IMR-90 (cell line): ENCODE measurements at places on chromosomes 13 and 19. TPM values are rescaled to one million over a fixed set of nuclear protein-coding genes. Genes with fewer than 3 reads are reported as not detected.
A peak's percentile ranks its signal among the peaks of the same experiment; 100 is the strongest.

DNA sequence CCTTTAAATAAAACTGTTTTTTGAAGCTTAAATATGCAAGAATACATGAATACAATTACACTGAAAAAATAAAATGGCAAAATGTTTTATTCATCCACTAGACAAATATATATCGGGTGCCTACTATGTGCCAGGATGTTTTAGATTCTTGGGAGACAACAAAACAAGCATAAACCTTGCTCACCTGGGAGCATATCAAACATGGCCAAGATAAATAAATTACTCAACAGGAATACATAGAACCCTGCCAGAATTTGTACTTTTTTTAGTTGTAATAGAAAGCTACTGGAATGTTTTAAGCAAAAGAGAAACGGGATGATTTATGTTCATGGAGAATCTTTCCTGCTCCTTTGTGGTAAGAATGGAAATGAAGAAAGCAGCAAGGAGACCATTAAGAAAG is 2358.5 kb upstream of the PCDH20 start:
- no peak for DNase-seq

GRCh38 chr13:76516586-76516985 is 369.6 kb downstream of the KCTD12 start:
- peak; percentile 13 for DNase-seq

- DNase-seq: no peak
Measured at GRCh38 chr13:44899967-44900366, 89.3 kb downstream of the NUFIP1 start.

DNA sequence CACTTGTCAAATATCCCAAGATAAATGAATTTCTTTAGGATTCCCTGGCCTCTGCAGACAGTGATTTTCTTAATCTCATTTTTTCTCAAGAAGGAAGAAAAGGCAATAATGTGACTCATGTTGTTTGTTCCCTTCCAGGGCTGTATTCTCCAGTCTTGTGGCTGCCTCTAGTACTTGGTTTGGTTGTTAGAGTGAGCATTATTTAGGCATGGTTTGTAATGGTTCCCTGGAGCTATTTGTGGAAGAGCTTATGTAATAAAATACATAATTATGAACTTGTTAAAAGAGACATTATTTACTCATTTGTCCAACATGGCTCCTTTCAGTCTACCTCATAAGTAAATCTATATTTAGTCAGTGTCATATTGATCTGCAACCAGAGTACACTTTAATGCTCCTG is 270.4 kb downstream of the DCT start:
- no peak for DNase-seq

- DNase-seq: no peak
Measured at GRCh38 chr19:40246292-40247073, 20.0 kb upstream of the CCNP start.

GRCh38 chr13:46079770-46080169 is 25.1 kb downstream of the CPB2 start:
- no peak for DNase-seq

DNA sequence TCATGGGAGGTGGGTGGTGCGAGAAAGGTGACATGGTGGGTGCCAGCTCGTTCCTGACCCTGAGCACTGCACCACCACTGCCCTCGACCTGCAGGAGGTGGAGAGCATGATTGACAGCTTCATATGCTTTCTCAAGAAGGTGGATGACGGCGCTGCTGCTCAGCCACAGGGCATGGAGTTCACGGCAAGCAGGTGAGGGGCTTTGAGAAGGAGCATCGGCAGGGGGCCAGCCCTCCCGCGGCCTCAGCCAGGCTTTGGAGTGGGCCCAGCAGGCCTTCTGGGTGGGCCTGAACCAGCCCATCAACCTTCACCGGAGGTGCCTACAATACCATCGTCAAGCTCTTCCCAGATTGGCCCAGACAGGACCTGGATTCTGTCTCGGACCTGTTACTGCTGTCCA is 18.9 kb upstream of the ZNF14 start:
- DNase-seq: no peak

- peak; percentile 40 for DNase-seq
Measured at GRCh38 chr13:30268673-30269072, 38.7 kb downstream of the KATNAL1 start.

- DNase-seq: no peak
Measured at GRCh38 chr13:88196106-88196505, 524.9 kb downstream of the SLITRK5 start.

DNA sequence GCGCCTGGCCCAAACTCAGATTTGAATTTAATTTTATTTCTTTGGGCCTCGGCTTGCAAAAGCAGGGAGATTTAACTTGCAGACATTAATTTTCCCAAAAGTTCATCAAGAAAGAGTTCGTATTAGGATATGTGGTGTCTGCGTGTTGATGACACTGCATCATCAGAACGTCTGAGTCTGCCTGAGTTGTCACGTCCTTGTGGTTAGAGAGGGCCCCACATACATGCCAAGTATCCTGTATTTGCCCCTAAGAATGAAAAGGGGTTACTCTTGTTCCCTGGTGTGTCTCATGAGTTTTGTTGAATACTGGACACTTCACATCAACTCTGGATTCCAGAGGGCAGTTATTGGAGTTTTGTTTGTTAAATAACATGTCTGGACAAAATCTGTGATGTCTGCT is 5.6 kb upstream of the TEX29 start:
- peak; percentile 49 for DNase-seq

DNA sequence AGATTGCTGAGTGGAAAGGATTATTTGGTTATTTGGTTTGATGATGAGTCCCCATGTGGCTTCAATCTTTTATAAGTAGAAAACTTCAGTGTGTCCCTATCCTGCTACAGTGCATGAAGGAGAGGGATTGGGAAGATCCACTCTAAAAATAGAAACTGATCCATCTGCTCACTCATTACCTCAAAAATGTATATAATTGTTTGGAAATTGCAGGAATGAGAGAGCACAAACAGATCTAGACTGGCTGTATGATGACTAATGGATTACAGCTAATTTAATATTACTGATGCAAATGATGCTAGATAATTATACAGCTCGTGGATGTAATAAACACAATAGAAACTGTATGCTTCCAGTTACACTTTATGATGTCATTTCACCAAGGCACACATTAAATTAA is 625.3 kb upstream of the PRR20A start:
- DNase-seq: no peak

- DNase-seq: peak; percentile 37
Measured at GRCh38 chr19:54449701-54450069, 686 bp downstream of the LENG8 start.

DNA sequence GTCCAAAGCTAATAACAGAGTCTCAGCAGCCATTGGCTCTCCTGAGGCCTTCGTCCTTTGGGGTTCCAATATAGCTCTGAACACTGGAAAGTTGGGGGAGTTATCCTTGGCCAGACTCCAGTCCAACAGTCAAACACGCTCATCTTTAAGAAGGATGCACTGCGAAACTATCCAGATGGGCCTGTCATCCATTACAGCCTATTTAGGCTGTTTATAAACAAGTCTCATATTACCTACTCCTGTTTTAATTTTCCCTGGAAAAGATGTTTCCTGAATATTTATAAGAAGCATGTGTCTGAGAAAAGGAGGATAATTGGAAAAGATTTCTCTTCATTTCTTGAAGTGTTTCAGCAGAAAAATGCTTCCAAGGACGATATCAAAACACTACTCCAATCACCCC is 170.7 kb downstream of the DCT start:
- no peak for DNase-seq

GRCh38 chr19:29399804-29400203 is 126.0 kb upstream of the VSTM2B start:
- DNase-seq: no peak

- no peak for DNase-seq
Measured at GRCh38 chr13:81275666-81276258, 934.8 kb upstream of the SPRY2 start.

- no peak for DNase-seq
Measured at GRCh38 chr13:58239774-58240268, 608.3 kb downstream of the PCDH17 start.

- no peak for DNase-seq
Measured at GRCh38 chr19:5316138-5316537, 24.5 kb downstream of the PTPRS start.

DNA sequence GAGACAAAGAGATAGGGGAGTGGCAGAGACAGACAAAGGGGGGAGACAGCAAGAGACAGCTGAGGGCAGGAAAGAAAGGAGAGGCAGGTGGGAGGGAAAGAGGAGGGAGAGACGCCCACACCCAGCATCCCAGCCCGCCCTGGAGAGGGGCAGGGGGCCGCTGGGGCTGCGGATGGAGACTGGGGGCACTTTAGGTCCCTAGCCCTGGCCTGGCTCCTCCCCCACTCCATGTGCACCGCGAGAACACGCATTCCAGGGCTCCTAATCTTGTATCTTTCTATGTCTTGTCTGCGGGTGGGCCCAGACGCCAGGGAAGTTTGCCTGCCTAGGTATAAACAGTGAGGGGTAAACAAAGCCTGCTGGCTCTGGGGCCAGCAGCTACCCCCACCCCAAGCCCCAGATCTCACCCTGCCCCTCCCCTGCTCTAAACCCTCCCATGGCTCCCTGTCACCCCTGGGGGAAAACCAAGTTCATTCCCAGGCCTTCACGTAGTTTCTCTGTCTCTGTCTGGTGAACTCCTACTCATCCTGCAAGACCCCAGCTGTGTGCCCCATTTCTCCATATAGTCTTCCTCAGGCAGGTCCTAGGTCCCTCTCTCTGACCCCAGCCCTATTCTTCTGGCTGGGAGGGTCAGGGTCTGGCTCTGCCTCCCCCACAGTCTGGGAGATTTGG is 5.7 kb downstream of the TLE5 start:
- no peak for DNase-seq

DNA sequence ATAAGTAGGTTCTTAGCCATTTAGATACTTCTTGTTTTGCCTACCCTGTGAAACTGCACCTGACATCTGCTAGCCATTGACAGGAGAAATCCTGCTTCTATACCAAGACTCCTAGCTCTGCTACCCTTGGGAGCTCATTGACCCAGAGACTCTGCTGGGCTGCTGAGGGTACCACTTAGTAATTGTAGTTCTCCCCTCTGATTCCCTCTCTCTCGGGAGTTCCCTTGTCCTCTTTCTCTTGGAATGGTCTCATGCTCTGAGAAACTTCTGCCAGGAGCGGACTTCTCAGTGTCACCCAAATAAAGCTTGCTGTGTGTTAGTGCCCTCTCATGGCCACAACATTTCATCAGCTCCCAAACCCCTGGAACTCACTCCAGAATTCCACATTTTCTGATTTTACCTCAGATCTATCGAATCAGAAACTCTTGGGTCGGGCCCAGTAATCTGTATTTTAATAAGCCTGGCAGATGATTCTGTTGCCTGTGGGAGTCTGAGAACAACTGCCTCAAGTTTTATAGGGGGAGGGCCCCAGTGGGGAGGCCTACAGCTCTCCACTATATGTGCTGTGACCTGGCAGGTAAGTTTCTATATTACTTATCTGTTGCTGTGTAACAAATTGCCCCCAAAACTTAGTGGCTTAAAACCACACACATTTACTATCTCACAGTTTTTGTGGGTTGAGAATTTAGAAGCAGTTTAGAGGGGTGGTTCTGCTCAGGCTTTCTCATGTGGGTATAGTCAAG is 221.1 kb downstream of the TDRD3 start:
- peak; percentile 36 for DNase-seq

DNA sequence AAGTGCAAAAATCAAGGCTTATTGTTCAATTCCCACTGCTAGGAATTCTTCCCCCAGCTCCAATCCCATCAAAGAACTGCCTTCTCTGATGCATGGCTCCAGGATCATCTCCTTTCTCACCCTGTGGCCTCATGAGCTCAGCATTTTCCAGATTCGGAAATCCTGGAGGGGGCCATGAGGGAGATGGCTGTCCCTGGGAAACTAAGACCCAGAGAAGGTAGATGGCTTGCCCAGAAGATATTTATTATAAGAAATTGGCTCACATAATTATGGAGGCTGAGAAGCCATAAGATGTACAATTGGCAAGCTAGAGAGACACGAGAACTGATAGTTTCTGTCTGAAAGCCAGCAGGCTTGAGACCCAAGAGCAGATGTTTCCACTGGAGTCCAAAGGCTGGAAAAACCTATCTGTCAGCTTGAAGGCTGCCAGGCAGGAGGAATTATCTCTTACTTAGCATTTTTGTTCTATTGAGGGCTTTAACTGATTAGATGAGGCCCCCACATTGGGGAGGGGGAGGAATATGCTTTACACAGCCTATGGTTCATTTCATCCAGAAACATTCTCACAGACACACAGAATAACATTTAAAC is 58.6 kb downstream of the GADD45B start:
- no peak for DNase-seq

DNA sequence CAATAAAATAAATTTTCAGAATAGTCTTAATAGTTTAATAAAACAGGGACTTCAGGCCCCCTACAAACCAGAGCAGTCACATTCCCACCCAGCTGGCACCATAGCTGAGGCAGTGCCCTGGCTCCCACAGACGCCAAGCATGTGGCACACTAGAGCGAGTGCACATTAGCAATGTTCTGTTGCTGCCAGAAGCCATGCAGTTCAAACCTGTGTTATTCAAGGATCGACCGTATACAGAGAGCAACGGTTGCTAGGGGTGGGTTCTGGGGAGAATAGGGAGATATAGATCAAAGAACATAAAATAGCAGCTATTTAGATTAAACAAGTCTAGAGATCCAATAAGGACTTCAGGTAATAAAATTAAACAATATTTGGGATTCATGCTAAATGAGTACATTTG is 419.3 kb upstream of the KLHL1 start:
- DNase-seq: no peak

DNA sequence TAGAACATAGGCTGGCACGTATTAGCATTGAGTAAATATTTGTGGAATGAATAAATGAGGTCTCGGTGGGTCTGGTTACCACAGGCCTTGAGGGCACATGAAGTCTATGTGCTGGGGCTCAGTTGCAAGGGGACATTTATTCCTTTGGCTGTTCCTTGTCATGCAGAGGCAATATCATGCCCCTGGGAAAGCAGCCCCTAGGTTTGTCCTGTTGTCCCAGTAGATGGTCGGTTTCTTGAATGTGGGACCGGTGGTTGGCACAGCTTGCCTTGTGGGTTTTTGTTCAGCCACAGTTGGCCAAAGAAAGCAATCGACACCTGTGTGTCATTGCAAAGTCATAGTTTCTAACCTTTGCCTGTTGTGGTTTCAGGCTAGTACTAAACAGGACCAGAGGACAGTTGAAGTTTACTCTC is 24.7 kb upstream of the GPR183 start:
- DNase-seq: no peak

DNA sequence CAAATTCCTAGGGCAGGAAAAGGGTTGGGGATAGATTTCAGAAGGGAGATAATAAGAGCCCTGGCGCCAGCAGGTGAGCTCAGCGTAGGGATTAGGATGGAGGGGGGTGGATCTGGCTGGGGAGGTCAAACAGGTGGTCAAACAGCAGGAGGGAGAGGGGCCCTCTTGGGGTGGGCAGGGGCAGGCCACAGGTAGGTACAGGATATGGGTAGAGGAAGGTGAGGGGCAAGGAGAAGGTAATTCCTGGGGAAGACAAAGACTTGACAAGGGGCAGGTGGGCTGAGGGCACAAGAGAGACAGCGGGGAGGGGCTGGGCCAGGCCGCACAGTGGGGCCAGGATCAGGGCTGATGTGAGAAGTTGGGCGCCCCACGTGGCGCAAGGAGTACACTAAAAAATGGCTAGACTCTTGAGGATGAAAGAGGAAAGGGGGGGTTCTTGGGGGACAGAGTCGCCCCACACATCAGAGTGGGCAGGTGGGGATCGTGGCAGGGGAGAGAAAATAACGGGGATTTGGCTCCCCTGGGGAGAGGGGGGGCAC is 713 bp downstream of the KRI1 start:
- DNase-seq: peak; percentile 21

GRCh38 chr13:27523346-27524073 is 73.1 kb upstream of the MTIF3 start:
- no peak for DNase-seq

SPIB gene
- total RNA-seq: not detected in 2 replicates

CEACAM4 gene
- not detected in 2 replicates for total RNA-seq

SLC25A41 gene
- total RNA-seq: not detected in 2 replicates

ACP7 gene
- not detected in 2 replicates for total RNA-seq

MUC16 gene
- not detected in 2 replicates for total RNA-seq

SELENOV gene
- total RNA-seq: not detected in 2 replicates

F7 gene
- total RNA-seq: under 0.01 TPM in 1 of 2 replicates, not detected in the other

PSG6 gene
- 0.18 TPM in 1 of 2 replicates, not detected in the other for total RNA-seq
